Adrenal gland (tissue), 19 donors: ENCODE measurements at places on chromosomes 1 and 21. TPM values are rescaled to one million over a fixed set of nuclear protein-coding genes. Genes with fewer than 3 reads are reported as not detected.

Gene CCDC185
- polyA plus RNA-seq, result not detected

Gene CD1B
- not detected for polyA plus RNA-seq

Gene TEDDM1
- not detected for polyA plus RNA-seq

Gene PLA2G2F
- polyA plus RNA-seq, result not detected

Gene RNF19B
- 4.7 TPM for polyA plus RNA-seq

Gene LIN28A
- not detected for polyA plus RNA-seq

Gene RIPPLY3
- polyA plus RNA-seq, result 0.22 TPM

Gene IQGAP3
- 0.40 TPM for polyA plus RNA-seq

Gene C1orf167
- polyA plus RNA-seq, result not detected

Gene GPR25
- not detected for polyA plus RNA-seq

Gene KRTAP12-2
- polyA plus RNA-seq, result not detected

Gene PIK3R3
- polyA plus RNA-seq, result 25.4 TPM

Gene GPR37L1
- polyA plus RNA-seq, result 0.02 TPM

Gene TMPRSS3
- 0.18 TPM for polyA plus RNA-seq

Gene CDK11B
- 43.6 TPM for polyA plus RNA-seq

Gene PDE9A
- 20.0 TPM for polyA plus RNA-seq
